ENCODE measurements at places on chromosomes 6 and 20.

DNA sequence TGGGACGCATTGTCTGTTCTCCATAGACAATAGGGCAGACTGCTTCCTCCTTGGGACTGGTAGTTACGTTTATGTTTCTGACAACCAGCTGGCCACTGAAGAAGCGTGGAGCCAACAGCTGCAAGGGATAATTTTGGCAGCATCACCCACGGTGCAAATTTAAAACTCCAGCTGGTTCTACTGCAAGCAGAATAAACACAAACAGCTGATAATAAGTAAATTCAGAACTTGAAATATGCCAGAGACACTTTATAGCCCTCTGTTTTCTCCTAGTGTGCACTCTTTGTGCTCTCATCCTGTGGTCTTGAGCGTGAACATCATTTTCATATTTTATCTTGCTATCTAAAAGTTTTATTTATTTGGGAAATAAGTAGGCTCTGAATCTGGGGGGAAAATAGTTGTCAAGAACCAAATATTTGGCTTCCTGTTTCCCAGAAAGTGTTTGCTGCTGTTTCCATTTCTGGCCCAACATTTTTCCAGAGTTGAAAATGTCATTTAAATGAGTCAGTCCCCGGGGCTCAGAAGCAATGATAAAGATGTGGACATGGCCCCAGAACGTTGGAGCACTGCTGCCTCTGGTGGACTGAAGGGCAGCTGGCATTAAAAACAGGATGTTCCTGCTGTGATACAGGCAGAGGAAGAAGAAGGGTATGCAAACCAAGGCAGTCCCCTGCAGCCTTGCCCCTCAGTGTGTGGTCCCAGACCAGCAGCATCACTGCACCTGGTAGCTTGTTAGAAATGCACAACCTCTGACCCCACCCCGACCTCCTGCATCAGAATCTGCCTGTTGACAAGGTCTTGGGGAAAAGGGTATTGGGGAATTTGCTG is 12.5 kb upstream of the THBD start:
- no peak for DNase-seq

GRCh38 chr20:43940518-43941225 is 26.0 kb downstream of the TOX2 start:
- DNase-seq = no peak

GRCh38 chr6:13404892-13405254 is 76.5 kb upstream of the TBC1D7 start:
- DNase-seq = no peak

DNA sequence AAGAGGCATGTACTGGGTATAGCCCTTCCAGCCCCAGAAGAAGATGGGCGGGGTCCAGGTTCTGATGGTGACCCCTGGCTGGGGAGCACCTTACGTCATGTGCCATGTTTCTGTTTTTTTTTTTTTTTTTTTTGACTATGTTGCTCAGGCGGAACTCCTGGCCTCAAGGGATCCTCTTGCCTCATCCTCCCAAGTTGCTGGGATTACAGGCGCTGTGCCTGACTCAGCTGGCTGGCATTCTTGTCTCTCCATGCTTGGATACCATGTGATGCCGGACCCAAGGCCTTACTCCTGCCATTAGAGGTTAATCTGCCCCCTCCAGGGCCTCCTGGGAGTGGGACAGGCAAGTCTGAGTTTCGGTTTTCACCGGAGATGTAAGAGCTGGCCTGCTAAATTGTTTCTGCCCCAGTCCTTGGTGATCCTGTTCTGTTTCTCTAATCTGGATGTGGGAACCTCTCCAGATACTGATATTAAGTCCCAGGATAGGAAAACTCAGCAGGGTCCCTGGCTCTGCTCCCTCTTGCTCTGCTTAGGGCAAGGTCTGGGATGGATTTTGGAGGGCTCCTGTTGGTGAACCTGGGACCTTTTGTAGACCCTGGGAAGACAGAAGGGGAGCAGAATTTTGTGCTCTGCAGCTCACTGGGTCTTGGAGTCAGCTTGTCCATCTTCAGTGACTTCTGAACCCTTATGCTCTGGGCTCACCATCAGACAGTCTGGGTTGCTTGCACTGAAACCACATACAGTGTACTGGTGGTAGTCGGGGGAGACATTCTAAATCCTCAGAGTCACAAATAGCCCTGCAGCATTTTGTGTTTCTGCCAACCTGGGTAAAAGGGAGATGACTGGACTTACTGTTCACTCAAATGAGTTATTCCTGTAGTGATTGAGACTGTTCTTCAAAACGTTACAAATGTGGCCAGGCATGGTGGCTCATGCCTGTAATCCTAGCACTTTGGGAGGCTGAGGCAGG is 45.1 kb downstream of the PTK7 start:
- no peak for DNase-seq

GRCh38 chr6:14874975-14875480 is 370.8 kb upstream of the JARID2 start:
- no peak for DNase-seq

- DNase-seq = no peak
Measured at GRCh38 chr20:51732096-51732791, 35.9 kb downstream of the ATP9A start.

DNA sequence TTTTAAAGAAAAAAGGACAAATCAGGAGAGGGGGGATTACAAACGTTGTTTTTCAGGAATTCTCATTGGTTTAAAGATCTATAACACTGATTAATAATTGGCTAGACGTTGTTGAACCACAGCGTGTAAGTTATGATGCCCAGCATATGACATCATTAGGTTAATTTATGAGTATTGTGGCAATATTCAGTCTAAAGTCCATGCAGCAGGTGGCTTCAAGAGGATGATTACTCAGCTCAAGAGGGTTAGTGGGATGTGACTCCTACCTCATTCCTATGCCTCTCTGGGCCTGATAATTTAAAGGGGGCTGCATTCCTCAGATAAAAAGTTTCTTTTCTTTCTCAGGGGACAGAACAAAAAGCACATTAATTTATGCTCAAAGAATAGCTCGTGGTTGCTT is 1309.0 kb downstream of the EPHA7 start:
- DNase-seq = no peak

DNA sequence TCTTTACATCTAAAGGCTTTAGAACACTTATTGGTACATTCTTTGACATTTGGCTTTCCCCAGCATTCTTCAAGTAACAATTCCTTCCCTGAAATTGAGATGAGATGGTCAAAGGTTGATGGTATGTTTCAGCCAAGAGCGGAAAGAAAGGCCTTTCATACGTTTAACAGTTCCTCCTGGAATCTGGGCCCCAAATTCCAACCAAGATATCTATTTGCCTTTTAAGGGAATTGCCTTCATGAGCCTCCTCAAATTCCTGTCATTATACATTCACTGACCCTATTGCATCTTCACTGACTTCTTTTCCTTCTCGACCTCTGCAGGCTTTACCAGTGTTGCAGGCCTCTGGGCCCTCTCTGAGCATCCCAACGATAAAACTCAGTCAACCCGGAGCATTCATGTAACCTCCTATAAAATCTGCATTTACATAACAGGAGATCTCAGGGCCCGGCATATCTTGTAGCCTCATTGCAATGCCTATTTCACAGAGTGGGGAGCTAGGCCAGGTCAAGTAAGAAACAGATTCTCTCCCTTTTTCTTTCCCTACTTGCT is 18.3 kb upstream of the WFDC9 start:
- no peak for DNase-seq

- DNase-seq = no peak
Measured at GRCh38 chr6:126944512-126944911, 174.0 kb upstream of the RSPO3 start.

DNA sequence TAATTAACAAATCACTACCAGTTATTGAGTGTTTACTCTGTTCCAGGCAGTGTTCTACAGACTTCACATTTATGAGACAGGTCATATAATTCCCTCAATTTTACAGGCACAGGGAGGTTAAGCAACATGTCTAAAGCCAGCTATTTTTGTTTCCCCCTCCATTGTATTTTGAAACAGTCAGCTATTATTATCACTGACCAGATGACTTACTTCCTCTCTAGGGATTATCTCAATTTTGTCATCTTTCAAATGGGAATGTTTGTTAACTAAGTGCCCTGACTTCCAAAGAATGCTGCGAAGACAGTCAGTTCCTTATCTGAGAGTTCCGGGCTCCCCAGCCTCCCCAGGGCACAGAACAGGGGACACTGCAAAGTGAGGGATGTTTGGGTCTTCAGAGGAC is 5.6 kb upstream of the CNPY3 start:
- no peak for DNase-seq

DNA sequence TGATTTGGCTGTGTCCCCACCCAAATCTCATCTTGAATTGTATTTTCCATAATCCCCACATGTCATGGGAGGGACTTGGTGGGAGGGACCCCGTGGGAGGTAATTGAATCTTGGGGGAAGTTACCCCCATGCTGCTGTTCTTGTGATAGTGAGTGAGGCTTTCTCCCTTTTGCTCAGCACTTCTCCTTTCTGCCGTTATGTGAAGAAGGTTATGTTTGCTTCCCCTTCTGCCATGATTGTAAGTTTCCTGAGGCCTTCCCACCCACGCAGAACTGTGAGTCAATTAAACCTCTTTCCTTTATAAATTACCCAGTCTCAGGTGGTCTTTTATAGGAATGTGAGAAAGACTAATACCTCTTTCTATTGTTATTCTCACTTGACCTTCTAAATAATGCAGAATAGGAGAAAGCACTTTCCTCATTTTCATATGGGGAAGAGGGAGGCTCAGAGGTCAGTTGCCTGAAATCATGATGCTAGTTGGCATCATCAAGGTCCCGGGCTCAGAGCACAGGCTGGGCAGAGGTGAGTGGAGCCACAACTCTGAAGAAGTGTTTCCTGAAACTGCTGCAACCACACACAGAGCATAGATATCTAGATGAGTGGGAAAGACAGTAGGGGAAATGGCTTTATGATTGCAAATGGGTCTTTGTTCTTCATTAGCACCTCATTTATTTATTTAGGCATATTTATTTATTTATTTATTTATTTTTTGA is 191.0 kb downstream of the QKI start:
- no peak for DNase-seq

DNA sequence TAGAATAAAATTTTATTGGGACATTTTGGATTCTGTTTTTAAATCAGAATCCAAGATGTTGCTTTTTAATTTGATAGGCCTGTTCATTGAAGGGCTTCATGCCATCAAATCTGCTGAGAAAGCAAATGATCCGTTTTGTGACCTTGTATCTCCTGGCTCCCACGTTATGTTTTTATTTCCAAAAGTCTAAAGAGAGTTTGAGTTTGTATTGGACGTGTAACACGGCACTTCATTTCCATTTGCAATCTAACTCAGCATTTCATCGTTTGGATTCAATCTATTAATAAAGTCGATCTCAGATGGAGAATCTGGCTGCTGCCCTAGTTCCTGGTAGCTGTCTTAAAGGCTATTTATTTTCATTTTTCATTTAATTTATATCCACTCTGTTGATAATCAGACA is 17.0 kb downstream of the KIF25 start:
- no peak for DNase-seq

DNA sequence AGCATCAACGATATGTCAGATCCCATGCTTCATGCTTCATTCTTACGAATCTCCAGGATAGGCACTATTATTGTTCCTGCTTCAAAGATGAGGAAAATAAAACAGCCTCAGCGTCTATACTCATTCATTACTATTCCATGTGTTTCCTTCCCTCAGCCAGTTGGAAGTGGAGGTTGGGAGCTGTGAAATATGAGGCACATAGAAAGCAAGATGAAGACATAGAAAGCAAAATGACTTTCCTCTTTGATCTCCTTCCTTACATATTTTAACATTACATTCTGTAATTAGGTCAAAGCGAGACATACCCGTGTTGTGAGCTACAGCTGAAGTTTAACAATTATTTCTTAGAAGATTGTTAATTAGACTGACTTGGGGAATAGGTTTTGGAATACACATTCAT is 125.4 kb downstream of the FYN start:
- no peak for DNase-seq

DNA sequence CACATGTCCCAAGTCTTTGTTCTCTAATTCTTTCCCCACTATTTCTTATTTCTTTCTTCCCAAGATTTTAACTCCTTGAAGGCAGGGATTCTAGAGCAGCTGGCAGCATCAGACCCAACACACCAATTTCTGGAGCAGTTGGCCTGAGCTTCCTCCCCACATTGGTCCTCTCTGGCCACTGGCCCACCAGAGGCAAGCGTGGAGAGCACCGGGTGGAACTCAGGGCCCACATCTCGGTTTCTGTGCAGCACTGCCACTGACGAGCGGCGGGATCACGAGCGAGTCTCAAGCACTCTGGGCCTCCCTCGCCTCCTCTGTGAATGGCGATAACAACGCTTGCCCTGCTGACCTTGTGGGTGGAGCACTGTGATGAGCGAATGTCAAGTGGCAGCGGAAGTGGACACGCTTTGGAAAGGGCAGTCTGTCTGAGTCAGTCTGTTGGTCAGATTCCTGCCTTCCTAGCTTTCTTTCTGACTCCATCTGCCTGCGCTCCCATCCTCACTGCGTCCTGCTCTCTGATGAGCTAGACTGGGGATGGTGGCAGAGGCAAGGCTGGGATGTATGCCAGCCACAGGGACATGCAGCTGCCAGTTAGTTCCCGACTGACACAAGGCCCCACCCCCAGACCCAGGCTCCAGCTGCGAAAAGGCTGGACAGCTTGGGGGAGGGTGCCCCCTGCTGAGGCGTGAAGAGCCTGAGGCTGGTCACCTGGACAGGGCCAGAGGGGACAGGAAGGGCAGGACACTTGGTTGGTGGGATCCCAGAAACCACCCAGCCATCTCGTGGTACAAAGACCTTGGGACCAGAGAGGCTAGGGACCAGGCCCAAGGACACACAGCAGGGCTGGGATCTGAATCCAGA is 4.5 kb upstream of the SPDEF start:
- no peak for DNase-seq

DNA sequence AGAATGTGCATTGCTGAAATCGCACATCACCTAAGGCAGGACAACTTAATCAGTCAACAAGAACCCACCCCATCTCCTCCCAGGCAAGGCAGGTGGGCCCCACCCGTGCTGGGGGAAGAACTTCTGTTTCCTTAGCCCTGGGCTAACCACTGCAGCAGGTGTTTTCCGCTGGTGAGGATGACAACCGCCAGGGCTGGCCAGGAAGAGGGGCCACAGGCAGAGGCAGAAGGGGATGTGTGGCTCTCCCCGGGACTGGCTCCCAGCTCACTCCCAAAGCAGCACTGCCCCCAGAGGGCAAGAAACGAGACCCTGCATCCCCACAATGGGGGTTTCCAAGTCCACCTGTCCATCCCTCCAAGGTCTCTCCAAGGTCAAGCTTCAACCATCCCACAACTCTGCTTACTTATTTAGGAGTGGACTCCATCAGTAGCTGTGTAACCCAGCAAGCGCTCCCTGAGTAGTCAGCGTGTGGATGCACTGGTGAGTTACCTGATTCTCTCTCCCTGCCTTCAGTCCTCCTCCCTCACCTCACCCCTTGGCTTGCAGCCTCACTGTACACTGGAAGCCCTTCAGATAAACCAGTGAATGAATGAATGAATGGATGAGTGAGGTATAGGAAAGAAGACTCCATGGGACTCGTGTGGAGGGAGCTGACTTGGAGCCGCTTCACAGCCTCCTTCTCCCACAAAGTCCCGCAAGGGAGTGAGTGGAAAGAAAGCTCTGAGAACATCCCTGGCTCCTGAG is 168.2 kb upstream of the CST7 start:
- no peak for DNase-seq

All from stimulated activated CD4-positive, alpha-beta T cell treated with anti-CD3 and anti-CD28 coated beads, Interleukin-15, amount 100 ng/mL, for 1 hour (primary cell).